ENCODE measurements at places on chromosomes 7 and 10.

GRCh38 chr10:79479283-79479909, 32.9 kb upstream of the EIF5AL1 start:
- no peak for DNase-seq
- no peak overlapping the region for H3K4me3 ChIP-seq
- no peaks in the 10 kb centered on the region for H3K36me3 ChIP-seq
- no peak overlapping the region for H3K27ac ChIP-seq
- no peaks in the 10 kb centered on the region for H3K4me1 ChIP-seq

DNA sequence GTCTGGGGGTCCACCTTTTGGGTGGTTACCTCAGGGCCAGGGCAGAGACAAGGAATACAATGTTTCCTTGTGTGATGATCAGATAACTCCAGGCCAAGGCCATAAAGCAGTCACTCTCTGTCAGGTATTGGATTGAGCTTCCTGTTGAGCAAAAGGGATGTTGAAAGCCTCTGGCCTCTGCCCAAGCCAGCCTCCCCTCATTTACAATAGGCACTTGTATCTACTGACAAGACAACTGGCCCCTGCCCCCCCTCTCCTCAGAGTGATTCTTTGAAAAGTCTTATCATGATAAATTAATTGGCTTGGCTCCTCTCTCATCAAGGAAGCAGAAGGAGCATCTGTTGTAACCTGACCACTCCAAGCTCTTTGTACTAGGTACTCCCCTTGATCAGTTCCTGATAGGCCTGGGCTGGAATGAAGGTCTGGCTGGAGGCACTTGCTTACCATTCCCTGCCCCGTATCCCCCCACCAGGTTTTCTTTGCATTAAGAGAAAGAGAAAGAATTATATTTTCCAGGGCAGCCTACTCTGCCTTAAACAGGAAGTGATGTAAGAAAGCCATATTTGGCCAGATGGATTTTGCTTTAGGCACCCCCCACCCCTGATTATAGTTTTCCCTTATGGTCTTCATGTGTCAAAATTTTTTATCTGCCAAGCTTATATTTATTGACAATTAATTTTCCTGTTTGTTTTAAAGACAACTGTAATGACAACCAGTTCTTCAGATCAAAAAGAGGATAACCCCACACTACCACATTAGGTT, 42.1 kb upstream of the HPS1 start:
- peaks cover 5% of the 10 kb centered on the region for H3K36me3 ChIP-seq
- no peak overlapping the region for H3K4me3 ChIP-seq
- H3K27me3 ChIP-seq, result peaks cover 8% of the 10 kb centered on the region
- H3K4me1 ChIP-seq, result no peaks in the 10 kb centered on the region
- DNase-seq, result no peak
- no peak overlapping the region for H3K27ac ChIP-seq

DNA sequence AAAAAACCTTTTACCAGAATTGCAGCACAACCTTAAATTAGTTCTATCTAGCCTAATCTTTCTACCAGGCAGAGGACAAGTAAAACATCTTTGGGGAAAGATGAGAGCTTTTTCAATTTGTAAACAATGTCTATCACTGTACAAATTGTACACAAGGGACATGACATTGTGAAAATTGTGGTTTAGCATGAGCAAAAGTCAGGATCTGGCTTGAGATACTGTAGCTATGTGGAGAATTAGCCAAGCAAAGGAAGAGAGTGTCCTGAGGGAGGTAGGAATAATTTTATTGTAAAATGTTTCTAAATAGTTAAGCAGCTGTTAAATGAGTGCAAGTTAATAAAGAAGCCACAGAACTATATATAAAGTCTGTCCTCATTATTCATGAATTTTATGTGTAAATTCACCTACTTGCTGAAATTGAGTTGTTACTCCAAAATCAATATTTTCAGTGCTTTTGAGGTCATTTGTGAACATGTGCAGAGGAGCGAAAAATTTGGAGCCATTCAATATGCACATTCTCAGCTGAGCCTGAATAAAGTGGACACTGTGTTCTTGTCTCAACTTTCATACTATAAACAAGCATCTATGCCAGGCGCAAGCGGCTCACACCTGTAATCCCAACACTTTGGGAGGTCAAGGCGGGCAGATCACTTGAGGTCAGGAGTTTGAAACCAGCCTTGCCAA, 42.8 kb upstream of the POM121L12 start:
- H3K4me1 ChIP-seq, result no peaks in the 10 kb centered on the region
- H3K4me3 ChIP-seq, result no peak overlapping the region
- H3K36me3 ChIP-seq, result peaks cover 23% of the 10 kb centered on the region
- no peaks in the 10 kb centered on the region for H3K27me3 ChIP-seq

GRCh38 chr10:132602614-132603013, 65.0 kb downstream of the INPP5A start:
- no peak overlapping the region for H3K4me3 ChIP-seq
- H3K36me3 ChIP-seq, result peaks cover 23% of the 10 kb centered on the region
- no peak for DNase-seq
- no peak overlapping the region for H3K27ac ChIP-seq

DNA sequence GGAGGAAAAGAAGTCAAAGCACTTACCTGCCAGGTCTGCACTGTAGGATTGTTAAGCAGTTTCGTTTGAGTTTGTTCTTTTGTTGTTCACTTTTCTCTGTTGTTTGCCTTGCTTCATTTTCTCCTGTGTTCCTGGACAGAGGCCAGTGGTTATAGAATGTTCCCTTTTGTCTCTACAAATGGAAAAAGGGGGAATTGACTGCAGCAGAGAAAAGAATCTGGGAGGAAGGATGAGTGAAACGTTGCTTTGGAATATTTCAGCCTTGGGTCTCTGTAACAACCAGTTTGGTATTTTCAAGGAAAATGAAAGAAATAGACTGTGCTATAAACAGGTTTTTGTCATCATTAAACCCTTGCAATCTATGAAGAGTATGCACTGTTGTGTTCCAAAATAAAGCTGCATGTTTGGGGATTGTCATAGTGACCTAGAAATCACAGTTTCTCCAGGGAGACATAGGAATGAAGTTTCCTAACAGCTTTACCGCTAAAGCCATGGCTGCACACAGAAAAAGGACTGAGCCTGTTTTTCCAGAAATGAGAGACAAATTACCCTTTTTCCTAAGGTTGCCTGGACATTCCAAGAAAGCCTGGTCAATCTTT, 60.8 kb upstream of the HABP2 start:
- no peak overlapping the region for H3K27ac ChIP-seq
- no peak overlapping the region for H3K4me3 ChIP-seq
- H3K4me1 ChIP-seq, result no peaks in the 10 kb centered on the region
- H3K36me3 ChIP-seq, result no peaks in the 10 kb centered on the region
- H3K27me3 ChIP-seq, result peaks cover 46% of the 10 kb centered on the region

Data from natural killer cell treated with Interleukin-12 subunit alpha and Interleukin-12 subunit beta and Interleukin-15 and Interleukin-18, amount 100 ng/mL, for 72 hours (primary cell).